ENCODE measurements at places on chromosomes 16 and 17.

GRCh38 chr17:58665946-58666857 is 25.6 kb downstream of the TEX14 start:
- no peak for DNase-seq

GRCh38 chr17:50211249-50212120 is 10.1 kb upstream of the COL1A1 start:
- peak; percentile 29 for DNase-seq

- DNase-seq = peak; percentile 51
Observed at GRCh38 chr17:15261802-15262290, 3.3 kb downstream of the PMP22 start.

GRCh38 chr16:23694644-23695373 is 16.1 kb downstream of the PLK1 start:
- peak; percentile 29 for DNase-seq

- no peak for DNase-seq
Observed at GRCh38 chr16:67030221-67030962, 1.4 kb downstream of the CBFB start.

DNA sequence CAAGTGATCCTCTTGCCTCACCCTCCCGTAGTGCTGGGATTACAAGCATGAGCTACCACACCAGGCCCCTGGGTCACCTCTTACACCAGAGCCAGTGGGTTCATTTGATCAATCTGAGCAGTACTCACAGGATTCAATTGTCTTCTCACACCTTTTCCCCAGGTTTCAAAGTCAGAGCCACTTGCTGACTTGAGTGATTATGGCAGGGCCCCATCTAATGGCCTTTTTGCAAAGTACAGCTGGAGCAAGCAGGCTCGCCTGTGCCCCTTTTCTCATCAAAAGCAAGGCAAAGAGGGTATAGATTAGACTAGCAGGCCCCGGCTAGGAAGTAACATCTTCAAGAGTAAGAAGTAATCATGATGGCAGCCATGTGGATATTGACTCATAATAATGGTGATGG is 114.8 kb upstream of the NOL11 start:
- DNase-seq = peak; percentile 18

DNA sequence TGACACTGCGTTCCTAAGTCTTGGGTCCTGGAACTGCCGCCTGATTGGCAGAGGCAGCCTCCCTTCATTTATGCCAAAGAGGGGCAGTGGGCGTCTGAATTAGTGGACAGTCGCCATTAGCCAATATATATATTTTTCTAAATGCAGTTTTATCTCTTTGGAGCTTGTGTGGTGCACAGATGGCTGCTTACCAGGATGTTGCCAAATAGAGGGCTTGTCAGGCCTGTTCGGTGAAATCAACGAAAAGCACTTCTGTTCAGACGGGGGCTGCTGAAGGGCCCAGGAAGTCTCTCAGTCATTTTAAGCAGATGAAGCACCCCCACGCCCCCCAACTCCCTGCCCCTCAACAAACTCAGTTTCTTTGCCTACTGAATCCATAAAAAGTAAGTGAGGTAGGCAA is 66.0 kb downstream of the RAP1GAP2 start:
- DNase-seq = no peak

GRCh38 chr17:36932694-36933511 is 4.4 kb upstream of the LHX1 start:
- DNase-seq = no peak

- DNase-seq = no peak
Observed at GRCh38 chr16:25030420-25031131, 15.4 kb upstream of the ARHGAP17 start.

DNA sequence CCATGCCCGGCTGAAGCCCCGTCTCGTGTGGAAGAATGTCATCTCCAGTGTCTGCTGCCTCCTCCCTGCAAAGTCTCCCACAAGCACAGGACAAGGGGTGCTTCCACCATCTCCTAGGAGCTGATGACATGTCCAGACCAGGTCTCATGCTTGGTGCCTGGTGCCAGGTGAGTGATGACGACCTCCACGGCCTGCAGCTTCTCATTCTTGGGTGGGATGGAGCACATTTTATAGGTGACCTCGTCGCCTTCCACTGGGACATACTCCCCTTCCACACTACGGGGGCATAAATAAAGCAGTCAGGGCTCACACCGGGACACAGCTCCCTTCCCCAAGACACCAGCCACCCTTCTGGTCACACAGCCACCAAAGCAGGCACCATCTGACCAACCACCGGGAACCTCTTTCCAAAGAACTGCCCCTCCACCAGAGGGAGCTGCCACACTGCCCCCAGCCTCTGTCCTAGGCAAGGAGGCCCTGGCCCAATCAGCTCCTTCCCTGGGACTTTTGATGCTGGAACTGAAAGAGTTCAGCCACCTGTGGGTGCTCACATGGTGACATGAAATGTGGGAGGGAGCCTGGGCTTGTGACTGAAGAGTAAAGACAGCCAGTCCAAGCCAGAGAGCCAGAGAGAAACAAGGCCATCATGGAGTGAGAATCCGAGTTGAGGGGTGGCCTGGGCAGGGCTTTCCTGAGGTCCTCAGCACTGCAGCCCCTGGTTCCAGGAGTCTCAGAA is 13.6 kb downstream of the CARHSP1 start:
- no peak for DNase-seq

- no peak for DNase-seq
Observed at GRCh38 chr17:325270-326009, 27.2 kb downstream of the RPH3AL start.

DNA sequence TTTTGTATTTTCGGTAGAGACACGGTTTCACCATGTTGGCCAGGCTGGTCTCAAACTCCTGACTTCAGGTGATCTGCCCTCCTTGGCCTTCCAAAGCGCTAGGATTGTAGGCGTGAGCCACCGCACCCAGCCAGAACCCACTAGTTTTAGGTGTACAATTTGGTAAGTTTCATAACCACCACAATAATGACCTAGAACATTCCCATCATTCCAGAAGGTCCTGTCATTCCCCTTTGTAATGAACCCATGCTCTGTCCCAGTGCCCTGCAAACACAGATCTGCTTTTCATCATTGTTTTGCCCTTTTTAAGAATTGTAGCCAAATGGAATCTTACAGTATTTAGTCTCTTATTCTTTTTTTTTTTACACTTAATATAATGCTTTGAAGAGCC is 35.6 kb upstream of the IRF8 start:
- peak; percentile 17 for DNase-seq

- no peak for DNase-seq
Observed at GRCh38 chr17:68706356-68706920, 105.3 kb upstream of the FAM20A start.

GRCh38 chr16:75345711-75346110 is 87.6 kb downstream of the CFDP1 start:
- DNase-seq = no peak

DNA sequence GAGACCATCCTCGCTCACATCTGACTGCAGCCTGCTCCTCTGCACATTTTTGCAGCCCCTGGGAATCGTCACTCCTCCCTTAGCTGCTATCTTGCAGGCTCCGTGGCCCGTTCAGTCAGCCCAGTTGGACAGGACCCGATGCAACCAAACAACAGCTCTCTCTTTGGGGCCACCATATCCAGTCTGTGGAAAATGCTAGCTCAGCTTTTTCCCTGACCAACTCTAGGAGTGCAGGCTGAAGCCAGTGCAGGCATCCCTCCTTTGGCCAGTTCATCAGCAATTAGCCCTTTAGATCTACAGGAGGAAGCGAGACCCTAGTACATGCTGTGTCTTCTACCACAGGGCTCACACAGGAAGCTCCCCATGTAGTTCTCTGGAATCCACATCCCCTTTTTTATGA is 182.1 kb downstream of the HS3ST3A1 start:
- DNase-seq = no peak

DNA sequence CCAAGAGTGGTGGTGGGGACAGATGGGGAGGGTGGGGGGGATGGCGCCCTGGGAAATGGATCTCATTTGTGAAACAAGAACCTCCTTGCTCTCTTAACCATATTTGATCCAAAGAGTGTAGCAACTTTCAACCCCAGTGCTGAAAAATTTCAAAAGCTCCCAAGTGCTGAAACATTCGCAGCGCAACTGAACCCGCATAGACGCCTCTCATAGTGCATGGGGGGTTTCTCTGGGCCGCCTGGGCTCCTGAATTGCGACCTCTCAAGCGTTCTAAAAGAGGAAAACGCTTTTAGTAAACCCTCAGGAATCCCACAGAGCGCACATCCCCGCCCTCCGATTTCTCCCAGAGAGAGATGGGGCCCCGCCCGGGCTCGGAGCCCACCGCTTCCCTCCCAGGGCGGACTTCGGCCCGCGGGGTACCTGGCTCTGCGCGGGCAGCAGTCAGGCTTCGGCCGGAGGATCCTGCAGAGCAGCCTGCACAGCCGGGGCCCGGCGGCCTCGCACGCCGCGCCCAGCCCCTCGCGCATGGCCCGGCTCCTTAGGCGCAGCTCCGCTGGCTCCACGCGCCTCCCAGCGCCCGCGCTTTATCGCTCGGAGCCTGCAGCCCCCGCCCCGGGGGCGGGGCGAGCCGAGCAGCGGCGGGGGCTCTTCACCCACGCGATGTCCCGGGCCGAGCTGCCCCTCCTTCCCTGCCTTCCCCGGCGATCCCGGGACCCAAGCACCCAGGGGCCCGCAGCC is 7.0 kb downstream of the NOS2 start:
- DNase-seq = peak; percentile 18

DNA sequence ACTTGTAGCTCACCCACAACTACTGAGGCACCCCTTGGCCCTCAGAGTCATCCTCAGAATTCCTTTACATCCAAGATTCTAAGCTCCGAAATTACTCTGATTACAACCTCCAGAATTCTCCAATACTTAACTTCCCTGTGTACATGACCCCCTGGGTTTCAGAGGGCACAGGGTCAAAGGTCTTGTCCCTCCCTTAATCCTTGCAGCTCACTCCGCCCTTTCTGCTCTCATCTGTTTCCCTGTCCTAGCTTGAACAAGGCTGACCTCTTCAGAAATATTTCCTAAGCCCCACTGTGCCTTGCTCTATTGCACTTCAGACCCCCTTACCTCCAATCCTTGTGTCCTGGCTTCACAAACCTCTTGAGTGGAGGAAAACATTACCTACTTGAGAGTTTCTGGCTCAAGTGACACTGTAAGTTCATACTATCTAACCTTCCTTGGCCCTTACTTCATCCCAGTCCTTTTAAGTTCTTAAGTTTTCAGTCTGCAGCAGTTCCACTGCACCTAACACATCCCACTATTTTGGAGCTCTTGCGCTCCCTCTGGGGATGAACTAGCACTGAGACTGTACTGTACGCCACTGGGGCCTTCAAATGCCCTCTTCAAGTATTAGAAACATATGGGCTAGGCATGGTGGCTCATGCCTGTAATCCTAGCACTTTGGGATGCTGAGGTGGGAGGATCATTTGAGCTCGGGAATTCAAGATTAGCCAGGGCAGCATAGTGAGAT is 6.2 kb downstream of the N4BP1 start:
- DNase-seq = no peak

DNA sequence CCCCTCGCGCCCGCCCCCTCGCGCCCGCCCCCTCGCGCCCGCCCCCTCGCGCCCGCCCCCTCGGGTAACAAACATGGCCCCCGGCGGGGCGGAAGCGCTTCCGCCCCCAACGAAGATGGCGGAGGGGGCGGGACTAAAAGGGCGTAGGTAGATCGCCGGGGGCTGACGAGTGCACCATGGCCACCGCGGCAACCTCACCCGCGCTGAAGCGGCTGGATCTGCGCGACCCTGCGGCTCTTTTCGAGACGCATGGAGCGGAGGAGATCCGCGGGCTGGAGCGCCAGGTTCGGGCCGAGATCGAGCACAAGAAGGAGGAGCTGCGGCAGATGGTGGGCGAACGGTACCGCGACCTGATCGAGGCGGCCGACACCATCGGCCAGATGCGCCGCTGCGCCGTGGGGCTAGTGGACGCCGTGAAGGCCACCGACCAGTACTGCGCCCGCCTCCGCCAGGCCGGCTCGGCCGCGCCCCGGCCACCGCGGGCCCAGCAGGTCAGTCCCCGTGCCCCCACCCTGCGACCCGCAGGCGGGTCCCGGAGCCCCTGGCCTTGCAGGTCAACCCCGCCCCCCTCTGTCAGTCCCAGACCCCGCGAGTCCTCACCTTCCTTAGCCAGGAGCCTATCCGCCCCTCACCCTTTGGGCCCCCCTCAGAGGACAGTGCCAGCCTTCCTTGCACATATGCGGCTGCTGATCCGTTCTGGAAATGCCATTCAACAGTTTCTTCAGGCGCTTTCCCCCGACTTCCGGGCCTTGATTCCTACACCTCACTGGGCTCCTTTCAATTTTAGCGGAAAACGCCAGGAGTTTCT is at the start of gene COG1:
Gene COG1, plus strand, starts transcription at position 162 of the 808 bp plus-strand sequence. Its CDS starts 15 bp downstream, at position 177.
- peak; percentile 92 for DNase-seq

DNA sequence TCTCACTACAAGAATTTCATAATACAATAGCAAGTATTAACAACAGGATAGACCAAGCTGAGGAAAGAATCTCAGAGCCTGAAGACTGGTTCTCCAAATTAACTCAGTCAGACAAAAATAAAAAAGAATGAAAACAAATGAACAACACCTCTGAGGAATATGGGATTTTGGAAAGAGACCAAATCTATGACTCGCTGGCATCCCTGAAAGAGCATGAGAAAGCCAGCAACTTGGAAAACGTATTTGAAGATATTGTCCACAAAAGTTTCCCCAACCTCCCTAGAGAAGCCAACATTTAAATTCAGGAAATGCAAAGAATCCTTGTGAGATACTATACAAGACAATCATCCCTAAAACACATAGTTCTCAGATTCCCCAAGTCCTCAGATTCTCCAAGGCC is 20.9 kb downstream of the NLRP1 start:
- peak; percentile 86 for DNase-seq

- no peak for DNase-seq
Observed at GRCh38 chr16:65153365-65154105, 31.7 kb upstream of the CDH11 start.

GRCh38 chr17:30716461-30717290 is 107.8 kb downstream of the CRLF3 start:
- peak; percentile 19 for DNase-seq

- DNase-seq = peak; percentile 52
Observed at GRCh38 chr17:58324409-58325288, 3.9 kb downstream of the TSPOAP1 start.

DNA sequence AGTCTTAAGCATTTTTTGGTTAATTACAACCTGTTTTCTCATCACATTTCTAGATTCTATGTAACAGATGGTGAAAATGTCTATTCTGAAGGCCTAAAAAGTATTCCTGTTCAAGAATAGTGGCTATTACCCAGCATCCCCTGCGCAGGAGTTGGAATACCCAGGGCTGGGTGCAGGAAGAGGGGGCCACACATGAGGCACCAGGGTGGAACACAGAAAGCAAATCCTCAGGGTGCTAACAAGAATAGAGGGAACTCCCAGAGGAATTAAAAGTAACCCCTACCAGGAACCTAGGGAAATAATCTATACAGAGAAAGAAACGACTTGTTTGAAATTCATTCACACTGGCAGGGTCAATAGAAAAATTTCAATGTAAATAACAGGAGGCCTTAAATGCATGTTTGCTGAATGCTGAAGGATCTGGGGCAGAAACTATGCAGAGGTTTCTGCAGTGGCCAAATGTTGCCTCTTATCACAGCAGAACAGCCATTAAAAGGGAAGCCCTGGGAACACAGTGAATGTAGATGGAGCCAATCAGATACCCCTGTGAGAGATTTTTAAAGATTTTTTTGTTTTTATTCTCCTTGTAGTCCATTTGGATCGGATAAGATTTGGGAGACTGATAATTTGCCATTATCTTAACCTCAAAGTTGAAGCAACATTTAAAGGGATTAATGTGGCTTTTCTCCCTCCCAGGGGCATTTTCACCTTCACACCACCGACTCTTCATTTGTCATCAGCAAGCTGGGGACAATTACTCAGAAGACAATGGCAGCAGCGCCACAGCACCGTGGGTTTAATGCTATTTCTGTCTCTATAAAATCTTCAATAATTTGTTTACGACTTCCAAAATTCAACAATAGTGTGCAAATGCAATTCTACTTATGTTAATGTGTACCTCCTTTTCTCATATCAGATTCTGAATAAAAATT is 196.0 kb upstream of the PSMD7 start:
- DNase-seq = no peak

- DNase-seq = no peak
Observed at GRCh38 chr17:2563061-2563460, 30.4 kb upstream of the PAFAH1B1 start.

All from fibroblast of skin of back (primary cell).